ENCODE measurements at places on chromosomes 5 and 9.

GRCh38 chr5:128777052-128777451 is 188.2 kb upstream of the SLC27A6 start:
- no peak for DNase-seq

GRCh38 chr5:103693517-103693916 is 130.9 kb upstream of the NUDT12 start:
- no peak for DNase-seq

- no peak for DNase-seq
Observed at GRCh38 chr9:110283751-110284150, 27.4 kb upstream of the TXN start.

GRCh38 chr5:95841914-95842812 is 19.6 kb upstream of the GLRX start:
- no peak for DNase-seq

Measured in stimulated activated CD4-positive, alpha-beta T cell treated with anti-CD3 and anti-CD28 coated beads, Interleukin-4, amount 100 ng/mL, for 4 hours (primary cell).